ENCODE measurements at places on chromosomes 11 and 22. TPM values are rescaled to one million over a fixed set of nuclear protein-coding genes. Genes with fewer than 3 reads are reported as not detected.

The NLRP14 gene
- total RNA-seq = not detected

The TRIM49C gene
- not detected for total RNA-seq

The MFRP gene
- not detected for total RNA-seq

The SMC1B gene
- total RNA-seq = 0.02 TPM

The MISFA gene
- 2.0 TPM for total RNA-seq

The KCNK4 gene
- 0.24 TPM for total RNA-seq

The TEX12 gene
- not detected for total RNA-seq

The SYT13 gene
- 7.2 TPM for total RNA-seq

The PKNOX2 gene
- not detected for total RNA-seq

The SHISAL1 gene
- 7.4 TPM for total RNA-seq

The ZNRF3 gene
- total RNA-seq = 5.0 TPM

Measured in A549 treated with CpdA at 1 μM for 4 hours (cell line).